ENCODE measurements at places on chromosomes 12 and 14.

DNA sequence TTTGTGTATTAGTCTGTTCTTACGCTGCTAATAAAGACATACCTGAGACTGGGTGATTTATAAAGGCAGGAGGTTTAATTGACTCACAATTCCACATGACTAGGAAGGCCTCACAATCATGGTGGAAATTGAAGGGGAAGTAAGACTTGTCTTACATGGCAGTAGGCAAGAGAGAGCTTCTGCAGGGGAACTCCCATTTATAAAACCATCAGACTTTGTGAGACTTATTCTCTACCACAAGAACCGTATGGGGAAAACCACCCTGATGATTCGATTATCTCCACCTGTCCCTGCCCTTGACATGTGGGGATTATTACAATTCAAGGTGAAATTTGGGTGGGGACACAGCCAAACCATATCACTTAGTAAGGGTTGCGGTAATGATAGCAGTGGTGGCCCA lies 833.1 kb downstream of the FLRT2 start:
- DNase-seq = no peak

- DNase-seq = no peak
Measured at GRCh38 chr14:77467801-77468200, 9.9 kb downstream of the AHSA1 start.

GRCh38 chr12:93939641-93940325 lies 208.6 kb upstream of the PLXNC1 start:
- DNase-seq = no peak

- no peak for DNase-seq
Measured at GRCh38 chr12:53596920-53597363, 29.2 kb downstream of the ATF7 start.

GRCh38 chr14:80933282-80933681 lies 8.3 kb downstream of the CEP128 start:
- DNase-seq = no peak

DNA sequence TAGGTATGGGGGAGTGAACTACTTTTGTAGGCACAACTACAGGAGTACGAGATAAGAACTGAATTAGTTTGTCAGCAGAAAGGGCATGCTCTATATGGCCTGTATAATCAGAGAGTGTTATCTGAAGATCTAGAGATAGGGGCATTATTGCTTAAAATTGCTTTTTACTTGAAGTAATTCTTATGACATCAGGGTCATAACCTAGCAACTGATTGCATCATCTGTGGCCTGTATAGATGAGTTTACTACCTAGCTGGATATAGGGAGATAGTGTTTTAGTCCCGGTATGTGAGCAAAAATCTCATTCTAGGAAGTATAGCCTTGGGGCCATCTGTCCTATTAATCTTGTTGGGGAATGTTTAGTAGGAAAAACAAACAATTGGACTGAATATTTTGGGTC lies 142.7 kb downstream of the TMEM117 start:
- no peak for DNase-seq

DNA sequence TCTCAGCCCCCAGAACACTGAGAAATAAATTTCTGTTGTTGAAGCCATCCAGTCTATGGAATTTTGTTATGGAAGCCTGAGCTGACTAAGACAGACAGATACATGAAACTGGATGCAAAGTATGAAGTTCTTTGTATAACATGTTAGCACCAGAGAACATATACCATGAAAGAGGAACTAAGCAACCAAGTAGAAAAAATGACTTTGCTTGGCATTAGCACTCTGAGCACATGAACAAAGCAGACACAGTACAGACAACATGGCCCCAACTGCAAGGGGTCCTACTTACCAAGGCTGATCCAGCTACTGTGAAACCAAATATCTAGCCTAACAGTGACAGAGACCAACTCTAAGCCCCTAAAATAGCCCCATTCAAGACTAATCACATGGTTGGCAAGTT lies 13.8 kb downstream of the EXOC5 start:
- DNase-seq = no peak

GRCh38 chr12:113230315-113231234 lies 9.3 kb downstream of the TPCN1 start:
- no peak for DNase-seq

DNA sequence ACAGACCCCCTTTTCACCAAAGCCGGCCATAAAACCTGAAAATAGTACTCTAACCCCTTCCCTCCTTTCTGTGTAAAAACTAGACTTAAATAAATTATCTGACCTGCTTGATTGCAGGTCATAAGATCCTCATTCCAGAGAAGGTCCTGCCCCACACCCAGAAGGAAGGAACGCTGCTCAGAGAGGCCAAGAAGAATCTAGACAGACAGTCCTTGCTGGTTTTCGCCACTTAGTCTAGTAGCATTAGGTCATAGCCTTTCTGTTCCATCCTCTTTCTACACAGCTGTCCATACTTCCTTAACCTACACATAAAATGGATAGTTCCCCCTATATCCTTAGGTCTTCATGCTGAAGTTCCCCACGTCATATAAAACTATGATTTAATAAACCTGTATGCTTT lies 83.7 kb upstream of the IGF1 start:
- no peak for DNase-seq

DNA sequence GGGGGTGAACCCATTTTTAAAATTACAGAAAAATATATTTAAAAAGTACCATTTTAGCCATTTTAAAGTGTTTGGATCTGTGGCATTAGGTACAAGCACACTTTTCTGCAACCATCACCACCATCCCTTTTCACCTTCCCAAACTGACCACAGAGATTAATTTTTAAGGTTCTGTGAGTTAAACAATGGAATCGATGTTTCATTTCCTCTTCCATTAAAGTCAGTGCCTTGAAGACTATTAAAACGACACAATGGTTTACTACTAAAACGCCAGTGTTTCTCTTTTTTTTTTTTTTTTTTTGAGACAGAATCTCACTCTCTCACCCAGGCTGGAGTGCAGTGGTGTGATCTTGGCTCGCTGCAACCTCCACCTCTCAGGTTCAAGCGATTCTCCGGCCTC lies 78.1 kb upstream of the GPR68 start:
- DNase-seq = no peak

DNA sequence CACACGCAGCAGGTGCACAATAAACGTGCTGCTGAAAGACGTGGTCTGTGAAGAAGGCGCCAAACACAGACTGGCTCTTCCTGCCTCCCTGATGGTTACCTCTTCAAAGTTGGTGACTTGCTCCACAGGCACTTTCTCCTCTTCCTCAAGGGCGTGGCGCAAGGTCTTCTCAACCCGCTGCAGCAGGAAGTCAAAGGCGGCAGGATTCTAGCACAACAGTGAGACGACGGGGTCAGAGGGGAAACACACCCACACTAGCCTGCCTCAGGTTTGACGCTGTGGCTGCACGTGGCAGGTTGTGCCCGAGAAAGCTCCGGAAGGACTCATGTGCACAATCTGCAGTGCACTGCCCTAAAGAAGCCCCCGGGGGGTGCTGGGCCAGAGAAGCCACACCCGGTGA lies 15.0 kb downstream of the POLE start:
- DNase-seq = no peak

All from esophagus squamous epithelium (tissue), 5 donors.